B cell (primary cell): ENCODE measurements at places on chromosomes 12 and 14.

DNA sequence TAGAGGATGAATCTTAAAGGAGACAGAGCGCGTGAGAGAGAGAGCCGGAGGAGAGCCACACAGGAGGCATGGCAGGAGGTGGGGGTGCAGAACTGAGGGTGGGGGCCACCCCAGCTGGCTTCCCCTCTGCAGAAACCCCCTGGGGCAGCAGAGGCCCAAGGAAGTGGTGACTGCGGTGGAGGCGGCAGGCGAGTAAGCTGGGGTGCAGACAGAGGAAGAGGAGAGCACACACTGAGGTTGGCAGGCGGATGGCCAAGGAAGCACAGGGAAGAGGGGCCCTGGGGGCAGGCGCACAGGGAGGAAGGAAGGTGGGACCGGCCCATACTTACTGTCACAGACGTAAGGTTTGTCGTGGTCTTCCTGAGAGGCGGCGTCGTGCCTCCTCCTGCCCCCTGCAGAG lies 179.8 kb downstream of the DPF3 start:
- peak; percentile 81 for DNase-seq

DNA sequence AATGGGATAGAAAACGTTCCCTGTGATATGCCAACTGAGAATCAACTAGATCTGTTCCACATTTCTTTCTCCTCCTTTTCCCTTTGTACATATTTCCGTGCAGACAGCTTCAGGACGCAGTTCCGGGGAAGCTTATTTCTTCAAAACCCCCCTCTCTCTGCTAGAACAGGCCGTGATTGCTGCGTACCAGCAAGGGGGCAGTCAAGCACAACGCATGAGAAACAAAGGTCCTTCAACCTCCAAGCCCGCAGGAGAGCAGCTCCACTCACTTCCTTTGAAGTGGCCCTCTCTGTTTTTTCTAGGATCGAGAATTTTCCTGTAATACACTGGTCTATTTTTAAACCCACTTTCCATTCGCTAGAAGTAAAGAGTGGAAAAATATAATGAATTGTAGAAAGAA lies 80.8 kb downstream of the ZNF664 start:
- DNase-seq, result no peak

DNA sequence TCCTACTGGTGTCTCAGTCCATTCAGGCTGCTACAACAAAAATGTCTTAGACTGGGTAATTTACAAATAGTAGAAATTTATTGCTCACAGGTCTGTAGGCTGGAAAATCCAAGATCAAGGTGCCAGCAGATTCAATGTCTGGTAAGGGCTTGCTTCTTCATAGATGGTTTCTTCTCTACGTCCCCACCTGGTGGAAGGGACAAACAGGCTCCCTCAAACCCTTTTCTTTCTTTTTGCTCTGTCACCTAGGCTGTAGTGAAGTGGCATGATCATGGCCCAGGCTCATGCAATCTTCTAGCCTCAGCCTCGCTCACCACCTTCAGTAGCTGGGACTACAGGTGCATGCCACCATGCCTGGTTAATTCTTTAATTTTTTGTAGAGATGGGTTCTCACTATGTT lies 106.8 kb upstream of the RPH3A start:
- no peak for DNase-seq

DNA sequence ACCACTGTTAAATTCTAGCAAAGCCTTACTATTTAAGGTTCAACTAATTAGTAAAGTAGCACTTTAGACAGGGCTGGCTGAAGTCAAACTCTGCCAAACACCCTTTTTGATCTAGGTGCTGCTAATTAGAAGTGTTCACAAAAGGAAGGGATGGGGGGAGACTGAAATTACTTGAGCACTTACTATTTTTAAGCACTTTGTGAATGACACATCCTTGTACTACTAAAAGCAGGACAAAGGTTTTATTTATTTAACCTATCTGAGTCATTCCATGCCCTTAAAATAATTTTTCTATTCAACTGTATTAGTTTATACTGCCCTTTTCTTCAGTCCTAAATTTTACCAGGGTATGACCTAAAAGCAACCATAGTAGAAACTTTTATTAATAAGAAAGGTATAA lies 20.1 kb downstream of the MBIP start:
- DNase-seq, result no peak

DNA sequence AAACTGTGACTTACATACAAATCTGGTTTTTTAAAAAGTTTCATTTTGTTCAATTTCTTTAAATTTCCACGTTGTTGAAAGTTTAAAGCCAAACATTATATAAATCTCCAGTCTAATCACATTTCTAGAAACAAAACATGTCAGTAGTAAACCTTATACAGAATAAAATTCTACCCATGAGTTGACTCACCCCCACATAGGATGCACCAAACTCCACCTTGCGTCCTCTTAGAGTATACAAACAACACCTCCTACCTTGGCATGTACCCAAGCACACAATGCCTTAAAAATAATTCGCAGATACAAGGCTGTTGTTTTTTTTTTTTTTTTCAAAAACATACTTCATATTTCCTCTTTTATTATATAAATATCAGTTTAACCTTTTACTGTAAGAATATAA lies 3.3 kb downstream of the FBXL14 start:
- DNase-seq, result no peak

GRCh38 chr14:59435987-59436386 lies 29.2 kb downstream of the GPR135 start:
- no peak for DNase-seq

- peak; percentile 86 for DNase-seq
Measured at GRCh38 chr14:95319312-95320077, at the start of gene CLMN. TSS of gene CLMN (minus strand) at chr14:95319908. CDS start at chr14:95319792, 116 bp downstream.

DNA sequence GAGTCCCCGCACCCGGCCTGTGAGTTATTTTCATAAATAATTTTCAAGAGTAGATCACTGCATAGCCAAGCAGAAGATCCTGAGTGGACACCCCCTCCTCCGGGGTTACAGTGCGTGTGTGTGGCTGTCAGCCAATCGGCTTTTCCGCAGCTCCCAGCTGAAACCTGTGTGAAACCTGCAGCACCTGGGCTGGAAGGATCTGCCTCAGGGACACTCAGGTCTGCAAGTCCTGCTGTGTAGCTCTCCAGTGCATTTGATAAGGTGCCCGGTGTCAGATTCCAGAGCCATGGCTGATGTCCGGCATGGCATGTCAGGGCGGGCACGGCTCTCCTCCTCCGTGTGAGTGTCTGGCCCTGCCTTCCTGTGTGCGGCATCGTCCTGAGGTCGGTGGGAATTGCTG lies 124.8 kb downstream of the GLT1D1 start:
- DNase-seq, result no peak

- DNase-seq, result no peak
Measured at GRCh38 chr14:105010891-105011291, 10.0 kb downstream of the CDCA4 start.

GRCh38 chr12:66638666-66639065 lies 40.2 kb downstream of the GRIP1 start:
- no peak for DNase-seq

- DNase-seq, result peak; percentile 48
Measured at GRCh38 chr12:64450711-64451486, 1.0 kb upstream of the TBK1 start.

DNA sequence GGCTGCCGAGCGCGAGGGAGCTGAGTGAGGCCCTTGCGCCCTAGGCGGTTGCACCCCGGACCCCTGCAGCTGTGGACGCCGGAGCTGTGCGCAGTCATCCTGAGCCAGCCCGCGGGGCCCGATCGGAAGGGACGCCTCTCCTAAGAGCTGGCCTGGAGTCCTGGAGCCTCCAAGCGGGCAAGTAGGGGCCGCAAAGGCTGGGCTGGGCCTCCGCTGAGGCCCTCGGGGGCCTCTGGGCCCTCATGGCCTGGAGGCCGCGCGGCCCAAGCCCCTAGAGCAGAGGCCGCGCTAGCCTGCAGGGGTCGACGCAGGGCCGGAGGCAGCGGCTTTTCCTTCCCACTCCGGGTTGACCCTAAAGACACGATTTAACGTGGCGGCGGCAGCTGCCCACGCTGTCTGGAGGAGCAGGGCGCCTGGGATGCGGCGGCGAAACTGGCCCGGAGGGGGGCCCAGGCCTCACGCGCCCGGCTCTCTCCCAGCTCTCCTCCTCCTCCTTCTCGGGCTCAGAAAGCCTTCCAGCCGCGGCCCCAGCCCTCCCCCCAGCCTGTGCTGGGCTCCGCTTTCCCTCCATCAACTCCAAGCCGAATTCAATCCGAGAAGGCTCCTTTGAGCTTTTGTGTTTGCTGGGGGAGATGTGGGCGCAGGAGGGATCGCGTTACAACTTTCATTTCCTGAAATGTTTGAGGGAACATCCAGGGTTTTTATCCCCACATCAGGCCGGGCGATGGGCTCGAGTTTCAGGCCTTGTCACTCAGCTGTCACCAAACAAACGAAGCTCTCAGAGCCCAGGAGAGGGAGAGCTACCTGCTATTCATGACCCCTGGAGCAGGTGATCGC lies 11.6 kb downstream of the SIX1 start:
- peak; percentile 25 for DNase-seq

GRCh38 chr12:70520847-70521246 lies 116.4 kb downstream of the PTPRB start:
- DNase-seq, result no peak

GRCh38 chr12:109606320-109607028 lies 32.9 kb downstream of the MVK start:
- no peak for DNase-seq

DNA sequence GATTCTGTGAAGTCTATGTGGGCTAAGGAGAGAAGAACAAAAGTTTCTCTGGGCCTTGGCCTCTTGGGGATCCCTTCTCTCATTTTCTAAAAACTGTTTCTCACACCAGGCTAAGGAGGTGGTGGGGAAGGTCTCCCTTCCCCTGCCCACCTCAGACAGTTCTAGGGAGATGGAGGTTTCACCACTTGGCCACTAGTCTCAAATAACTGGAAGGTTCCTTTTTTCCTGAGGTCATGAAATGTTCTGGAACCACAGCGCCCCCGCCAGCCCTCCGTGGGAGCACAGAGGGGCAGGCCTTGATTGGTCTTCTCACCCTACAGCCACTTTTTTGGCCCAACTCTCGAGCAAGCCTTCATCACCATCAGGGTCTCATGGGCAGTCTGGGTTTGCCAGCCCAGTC lies 12.6 kb downstream of the C12orf43 start:
- no peak for DNase-seq

GRCh38 chr14:26765301-26765700 lies 167.5 kb upstream of the NOVA1 start:
- DNase-seq, result no peak

DNA sequence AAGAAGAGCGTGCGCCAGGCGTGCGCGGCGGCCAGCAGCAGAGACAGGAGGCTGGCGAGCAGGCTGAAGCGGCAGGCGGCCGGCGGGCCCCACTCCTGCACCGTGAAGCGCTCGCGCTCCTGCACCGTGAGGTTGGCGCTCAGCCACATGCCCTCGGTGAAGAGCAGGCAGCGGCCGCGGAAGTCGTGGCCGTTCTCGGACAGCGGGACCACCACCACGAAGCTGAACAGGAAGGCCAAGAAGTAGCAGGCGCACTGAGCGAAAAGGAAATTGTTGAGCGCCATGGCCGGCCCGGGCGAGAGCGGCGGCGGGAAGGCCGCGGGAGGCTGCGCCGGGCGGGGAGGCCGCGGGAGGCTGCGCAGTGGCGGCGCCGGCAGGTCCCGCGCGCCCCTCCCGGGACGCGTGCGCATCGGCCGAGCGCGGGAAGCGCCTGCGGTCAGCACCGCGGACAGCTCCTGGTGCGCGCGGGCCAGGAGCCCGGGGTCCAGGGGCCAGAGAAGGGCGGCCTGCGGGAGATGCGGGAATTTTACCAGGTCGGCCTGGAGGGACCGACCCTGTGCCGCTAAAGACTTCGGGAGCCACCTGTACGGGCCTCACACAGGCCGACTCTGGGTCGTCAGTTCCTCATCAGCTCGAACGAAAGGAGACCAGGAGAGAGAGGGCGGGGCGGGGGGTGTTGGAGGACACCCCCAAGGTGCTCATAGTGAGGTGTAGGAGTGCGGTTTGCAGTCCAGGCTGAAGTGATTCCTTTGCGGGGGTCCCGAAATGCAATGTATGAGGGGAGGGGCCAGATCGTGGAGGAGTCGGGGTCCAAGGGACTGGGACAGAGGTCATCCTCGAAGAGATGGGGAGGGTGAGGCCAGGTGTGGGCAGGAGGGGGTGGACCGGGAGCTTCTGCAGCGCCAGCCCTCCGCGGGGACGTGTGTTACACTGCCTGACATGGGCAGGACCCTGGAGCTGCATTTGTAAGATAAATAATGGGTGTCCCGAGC lies at the start of gene TMEM179:
TMEM179 (minus strand) TSS at position 315 of the 992 bp plus-strand sequence; CDS start at position 284, 31 bp downstream.
- no peak for DNase-seq

GRCh38 chr12:114815026-114815795 lies 131.2 kb upstream of the TBX3 start:
- no peak for DNase-seq

DNA sequence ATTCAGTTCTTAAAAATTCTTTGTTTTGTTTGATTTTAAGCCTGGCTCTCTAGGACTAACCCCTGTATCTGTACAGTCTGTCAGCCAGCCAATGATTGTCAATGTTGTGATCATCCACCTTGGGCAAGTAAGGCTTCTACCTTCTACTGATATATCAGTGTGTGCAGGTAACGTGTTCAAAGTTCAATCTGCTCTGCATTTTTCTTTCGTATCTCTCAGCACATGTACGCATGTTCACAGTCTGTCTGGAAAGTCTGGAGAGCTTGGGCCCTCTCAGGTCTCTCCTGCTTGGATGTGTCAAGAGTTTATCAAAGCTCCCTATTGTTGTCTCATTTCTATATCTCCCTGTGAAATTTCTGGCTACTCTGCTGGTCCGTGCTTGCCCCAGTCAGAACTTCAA lies 138.6 kb upstream of the VRK1 start:
- DNase-seq, result no peak

DNA sequence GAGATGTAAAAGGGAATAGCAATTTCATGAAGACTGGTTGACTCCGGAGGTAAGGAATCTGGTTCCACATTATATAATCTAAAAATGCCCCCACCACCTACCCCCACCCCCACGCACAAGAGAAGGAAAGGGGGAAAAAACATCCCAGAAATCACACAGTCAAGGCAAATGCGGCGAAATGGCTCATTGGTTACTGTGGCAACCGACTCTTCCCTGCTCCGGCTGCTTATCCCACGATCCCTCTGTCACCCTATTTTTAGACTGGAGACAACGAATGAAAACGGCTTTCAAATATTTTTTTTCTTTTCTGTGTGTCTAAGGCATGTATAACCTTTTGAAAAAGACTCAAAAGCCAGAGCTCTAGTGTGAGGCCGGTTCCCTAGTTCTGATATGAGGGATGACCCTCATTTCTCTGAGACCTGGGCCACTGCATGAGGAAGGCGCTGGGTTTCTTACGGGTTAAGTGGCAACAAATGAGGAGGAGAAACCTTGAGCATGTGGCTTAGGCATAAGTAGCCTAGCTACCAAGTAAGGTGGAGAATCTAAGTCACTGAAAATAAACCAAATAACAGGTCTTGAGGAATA lies 148.3 kb upstream of the GRIN2B start:
- DNase-seq, result no peak

GRCh38 chr14:47730296-47730695 lies 54.9 kb upstream of the MDGA2 start:
- no peak for DNase-seq
